ENCODE measurements at places on chromosomes 12 and 14.

GRCh38 chr12:12024911-12025682 lies 45.6 kb upstream of the BCL2L14 start:
- no peak for DNase-seq

GRCh38 chr14:92274055-92274454 lies 48.9 kb upstream of the SLC24A4 start:
- DNase-seq, result no peak

GRCh38 chr14:72738161-72738611 lies 155.7 kb downstream of the DPF3 start:
- no peak for DNase-seq

DNA sequence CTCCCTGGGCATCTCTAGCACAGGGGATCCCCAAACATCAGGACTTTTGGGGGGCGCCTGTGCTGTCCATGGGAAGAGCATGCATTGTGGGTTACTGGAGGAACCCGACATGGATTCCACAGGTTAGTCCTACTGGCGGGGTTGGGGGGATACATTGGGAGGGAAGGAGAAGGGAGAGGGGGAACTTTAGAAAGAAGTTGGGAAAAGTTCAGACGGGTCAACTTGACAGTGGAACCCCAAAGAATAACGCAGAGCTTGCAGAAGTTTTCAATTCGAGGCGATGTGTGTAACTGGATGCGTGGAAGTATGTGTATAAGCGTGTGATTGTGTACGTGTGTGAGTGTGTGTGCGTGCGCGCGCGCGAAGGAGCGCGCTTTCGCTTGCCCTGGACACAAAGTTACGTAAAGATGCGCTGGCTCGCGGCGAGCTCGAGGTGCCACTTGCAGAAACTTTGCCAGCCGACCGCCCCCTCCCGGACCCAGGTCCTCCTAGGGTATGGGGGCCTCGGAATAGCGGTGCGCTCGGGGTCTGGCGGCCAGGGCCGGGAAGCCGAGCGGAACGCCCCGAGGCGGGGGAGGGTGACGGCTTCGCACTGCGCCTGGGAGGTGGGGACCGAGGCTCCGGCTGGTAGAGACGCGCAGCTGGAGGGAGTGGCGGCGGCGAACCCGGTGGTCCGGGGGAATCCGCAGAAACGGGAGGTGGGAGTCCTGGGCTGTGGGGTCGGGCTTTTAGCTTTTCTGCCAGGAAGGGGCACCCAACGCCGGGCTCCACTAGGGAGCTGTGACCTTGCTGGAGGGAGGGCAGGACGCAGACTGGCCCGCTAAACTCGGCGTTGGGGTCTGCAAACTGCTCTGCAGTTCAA lies 669 bp downstream of the RFX4 start:
- DNase-seq, result peak; percentile 17

GRCh38 chr12:29818916-29819623 lies 35.3 kb upstream of the TMTC1 start:
- peak; percentile 12 for DNase-seq

GRCh38 chr14:100317912-100318808 lies 5.0 kb upstream of the SLC25A47 start:
- peak; percentile 93 for DNase-seq

GRCh38 chr12:76226397-76226796 lies 121.8 kb downstream of the BBS10 start:
- no peak for DNase-seq

DNA sequence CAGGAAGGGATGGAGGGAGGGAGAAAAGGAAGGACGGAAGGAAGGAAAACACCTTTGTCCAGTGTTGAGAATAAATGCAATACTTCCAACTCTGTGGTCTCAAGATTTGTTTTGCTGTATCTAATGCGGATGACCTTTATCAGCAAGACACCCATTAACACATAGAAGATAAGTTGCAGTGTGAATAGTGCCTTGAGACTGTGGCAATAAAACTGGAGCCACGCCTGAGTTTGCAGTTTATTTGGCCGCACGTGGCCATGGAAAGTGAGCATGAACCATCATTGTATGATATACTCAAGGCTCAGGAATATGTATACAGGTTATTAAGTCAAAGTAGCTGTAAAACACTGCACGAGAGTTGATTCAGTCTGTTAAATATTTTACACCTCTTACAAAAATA lies 113.6 kb upstream of the EEA1 start:
- DNase-seq, result no peak

DNA sequence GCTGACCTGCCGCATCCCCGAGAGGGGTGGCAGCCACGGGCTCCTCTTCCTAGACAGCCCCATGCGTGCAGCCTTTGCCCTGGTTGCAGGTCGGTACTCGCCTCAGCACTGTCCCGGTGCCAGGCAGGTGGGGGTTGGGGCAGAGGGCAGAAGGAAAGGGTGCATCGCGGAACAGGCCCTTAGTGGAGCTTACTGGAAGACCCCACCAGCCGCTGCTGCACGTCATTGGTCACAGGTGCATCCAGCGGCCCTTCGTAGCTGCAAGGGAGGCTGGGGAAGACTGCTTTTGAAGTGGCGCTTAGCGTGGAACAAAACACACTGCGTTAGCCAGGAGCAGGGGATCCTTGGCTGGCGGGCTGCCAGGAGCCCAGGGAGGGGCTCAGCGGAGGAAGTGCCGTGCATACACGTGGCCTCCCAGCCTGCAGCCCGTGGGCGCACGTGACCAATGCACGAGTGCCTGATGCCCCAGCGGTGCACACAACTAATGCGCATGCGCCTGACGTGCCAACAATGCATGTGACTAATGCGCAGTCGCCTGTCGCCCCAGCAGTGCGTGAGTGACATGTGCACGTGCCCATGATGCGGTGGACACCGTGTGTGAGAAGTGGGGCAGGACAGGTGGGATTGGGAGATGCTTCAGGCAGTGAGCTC lies 5.0 kb upstream of the EP400 start:
- DNase-seq, result no peak

DNA sequence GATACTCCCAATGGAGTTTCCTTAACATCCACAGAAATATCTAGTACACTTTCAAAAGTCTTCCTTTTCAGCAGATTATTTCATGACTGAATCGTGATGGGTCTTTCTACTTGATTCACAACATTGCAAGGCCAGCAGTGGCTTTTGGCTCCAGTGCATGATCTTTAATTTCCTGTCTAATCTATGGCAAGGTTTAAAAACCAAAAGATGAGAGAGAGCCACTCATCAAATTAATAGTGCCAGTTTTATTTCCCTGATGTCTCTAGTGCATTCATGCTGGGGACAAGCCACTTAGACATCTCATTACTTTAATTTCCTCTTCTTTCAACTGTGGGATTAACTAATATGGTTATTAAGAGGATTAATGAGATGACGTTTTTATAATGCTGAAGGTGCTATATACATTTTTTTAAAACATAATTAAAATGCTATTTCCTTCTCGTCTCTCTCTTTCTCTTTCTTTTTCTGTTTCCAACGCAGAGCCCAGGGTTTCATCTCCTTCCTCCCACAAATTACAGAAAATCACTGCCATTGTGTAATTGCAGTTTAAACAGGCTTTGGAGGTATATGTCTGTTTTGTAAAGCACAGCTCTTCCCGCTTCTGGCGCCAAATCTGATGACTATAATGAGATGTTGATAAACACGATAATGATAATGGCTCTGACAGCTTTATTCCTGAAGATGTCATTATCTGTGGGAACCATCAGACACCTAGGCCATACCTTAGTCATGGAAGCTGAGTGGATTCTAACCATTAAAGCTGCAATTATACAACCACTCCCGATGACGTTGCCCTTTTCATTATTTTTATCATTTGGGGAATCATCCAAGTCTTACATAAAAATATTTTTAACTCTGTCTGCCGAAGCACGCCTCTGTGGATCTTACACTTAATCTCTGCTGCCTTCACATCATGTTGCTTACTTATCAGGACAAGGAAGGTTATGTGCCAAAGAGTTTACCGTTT lies 103.1 kb upstream of the PPM1H start:
- no peak for DNase-seq

DNA sequence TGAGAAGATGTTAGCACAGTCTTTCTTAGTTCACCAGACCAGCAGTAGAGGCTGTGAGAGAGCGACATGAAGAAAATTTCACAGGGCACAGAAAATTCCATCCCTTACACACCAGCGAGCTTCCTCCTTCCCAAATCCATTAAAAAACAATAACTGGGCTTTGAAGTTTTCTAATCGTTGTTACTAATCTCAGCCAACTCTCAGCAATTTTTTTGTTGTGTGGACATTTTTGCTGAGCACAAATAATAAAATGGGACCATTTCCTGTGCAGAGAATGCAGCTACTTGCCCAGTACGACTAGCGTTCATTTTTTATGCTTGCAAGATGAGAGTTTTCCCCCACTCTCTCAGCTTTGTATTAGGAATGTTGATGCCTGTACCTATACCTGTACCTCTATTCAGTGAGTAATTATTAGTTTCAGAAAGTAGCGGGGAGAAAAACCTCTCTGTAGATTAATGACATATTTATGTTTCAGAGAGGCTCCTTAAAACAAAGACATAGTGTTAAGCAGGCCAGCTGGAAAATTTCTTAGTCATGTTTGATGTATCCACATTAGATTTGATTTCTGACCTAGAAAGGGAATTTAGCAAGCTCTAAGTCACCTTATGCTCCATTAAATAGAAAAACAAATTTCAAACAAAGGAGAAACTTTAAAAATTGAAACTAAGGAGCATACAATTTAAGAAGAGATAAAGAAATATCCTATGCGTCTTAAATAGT lies 146.5 kb downstream of the SRGAP1 start:
- DNase-seq, result no peak

DNA sequence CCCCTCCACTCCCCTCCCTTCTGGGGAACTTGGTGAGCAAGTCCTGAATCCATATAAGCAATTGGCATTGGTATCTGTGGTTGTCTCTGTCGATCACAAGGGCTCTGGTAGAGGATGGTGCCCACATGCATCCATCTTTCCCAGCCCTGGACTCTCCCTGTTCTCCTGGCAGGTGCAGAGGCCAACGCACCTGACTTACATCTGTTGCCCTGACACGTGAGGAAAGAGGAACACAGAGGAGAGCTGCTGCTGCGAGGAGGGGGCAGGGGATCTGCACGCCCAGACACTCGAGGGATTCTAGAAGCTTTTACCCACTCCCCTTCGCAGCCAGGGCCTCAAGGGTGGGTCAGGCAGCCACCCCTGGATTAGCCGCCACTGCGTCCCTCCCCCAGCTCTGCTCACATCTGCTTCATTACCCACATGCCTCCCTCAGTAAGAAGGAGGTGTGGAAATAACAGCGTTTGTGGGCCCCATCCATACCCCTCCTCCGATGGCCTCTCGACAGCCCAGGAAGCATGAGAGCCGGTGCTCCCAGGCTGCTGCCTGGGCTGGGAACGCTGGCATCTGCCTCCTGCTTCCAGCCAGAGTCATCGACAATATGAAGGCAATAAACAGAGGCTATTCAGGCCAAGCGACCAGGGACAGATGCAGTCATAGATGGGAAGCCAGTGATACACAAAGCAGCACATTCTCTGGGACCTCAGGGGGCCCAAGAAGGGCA lies 56.5 kb downstream of the KDM2B start:
- DNase-seq, result no peak

GRCh38 chr12:19979584-19979983 lies 388.8 kb upstream of the PDE3A start:
- DNase-seq, result no peak

DNA sequence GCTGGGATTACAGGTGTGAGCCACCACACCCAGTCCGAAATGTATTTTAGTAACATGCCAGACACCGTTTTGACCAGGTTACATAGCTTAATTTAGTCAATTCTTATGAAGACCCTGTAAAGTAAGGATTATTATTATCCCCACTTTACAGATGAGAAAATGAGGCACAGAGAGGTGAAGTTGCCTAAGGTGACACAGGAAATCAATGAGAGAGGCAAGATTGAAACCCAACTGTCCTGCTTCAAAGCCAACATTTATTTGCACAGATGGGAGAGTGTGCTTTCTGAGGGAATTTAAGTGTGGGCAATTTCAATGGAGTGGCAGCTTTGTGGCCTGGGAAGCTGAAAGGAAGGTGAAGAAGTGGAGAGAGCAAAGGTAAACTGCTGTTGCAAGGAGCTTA lies 19.1 kb upstream of the EPS8 start:
- no peak for DNase-seq

DNA sequence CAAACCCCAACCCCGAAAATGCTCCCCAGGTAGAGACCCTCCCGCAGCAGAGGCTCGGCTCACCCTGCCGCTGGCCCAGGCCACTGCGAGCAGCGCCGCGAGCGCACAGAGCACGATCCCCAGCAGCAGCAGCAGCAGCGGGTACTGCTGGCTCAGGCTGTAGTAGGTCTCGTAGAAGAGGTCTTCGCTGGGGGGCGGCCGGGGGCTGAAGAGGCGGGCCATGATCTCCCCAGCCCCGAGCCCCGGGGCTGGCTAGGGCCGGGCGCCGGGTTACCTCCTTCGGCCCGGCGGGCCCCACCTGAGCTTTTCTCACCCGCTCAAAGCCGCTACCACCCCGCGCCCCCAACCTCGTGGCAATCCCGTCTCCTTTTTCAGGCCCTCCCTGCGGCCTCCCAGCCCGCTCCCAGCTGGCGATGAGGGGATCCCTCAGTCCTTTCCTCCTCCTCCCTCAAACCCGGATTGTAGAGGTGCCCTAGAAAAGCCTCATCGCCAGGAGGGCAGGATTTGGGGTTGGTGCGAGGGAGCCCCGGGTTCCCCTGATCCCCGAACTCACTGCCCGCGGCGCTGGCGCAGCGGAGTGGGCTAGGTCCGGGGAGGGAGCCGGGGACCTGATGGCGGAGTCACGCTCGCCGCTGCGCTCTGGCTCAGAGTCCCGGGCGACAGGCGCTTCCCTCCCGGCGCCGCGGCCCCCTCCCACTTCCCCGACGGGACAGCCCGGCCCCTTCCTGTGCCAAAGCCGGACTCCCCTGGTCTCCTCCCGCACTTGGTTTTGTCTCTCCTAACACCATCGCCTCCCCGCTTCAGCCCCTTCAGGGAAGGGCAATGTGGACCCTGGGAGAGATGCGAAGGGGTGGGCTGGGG lies at the start of gene ADCY4:
TSS of gene ADCY4 (minus strand) at position 641 of the 861 bp plus-strand sequence. CDS start at position 222, 419 bp downstream.
- DNase-seq, result peak; percentile 43

DNA sequence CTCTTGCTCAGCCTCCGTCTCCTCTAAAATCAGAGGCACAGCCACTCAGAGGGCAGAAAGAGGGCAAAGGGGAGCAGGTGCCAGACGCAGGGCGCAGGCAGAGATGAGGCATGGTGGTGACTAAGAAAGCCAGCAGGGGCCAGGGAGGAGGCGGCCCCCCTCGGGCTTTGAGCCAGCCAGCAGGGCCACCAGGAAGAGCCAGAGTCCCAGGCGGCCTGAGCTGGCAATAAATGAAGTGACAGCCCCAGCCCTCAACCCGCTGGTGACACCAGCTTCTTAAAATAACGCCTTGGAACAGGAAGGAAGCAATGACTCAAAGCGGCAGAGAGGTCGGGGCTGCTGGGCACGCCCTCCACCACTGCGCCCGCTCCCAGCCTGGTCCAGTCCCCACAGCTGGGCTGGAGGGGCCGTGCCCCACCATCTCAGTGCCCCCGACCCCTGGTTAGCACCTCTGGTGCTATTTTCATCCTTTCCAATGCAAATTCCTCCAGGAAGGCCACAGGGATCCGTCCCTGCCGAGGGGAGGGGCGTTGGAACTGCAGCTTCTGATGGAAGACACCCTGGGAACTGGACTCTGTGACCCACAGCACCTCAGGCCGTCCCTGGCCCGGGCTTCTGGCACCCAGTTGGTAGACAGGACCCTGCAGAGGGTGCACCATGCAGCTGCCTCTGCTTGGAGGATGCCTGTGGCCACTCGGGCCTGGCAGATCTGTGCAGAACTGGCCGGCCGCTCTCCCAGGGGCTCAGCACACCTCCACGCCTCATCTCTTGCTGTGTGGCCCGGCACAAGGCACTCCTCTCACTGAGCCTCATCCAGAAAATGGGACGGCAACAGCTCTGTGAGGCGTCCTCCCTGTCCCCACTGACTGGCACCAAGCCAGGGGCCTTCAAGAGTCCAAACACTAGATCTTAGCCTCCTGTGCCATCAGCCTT lies 113.7 kb downstream of the NCOR2 start:
- peak; percentile 90 for DNase-seq
